Activated CD8-positive, alpha-beta memory T cell treated with anti-CD3 and anti-CD28 coated beads for 48 hours (primary cell): ENCODE measurements at places on chromosomes 6 and 20.

- no peak for DNase-seq
Observed at GRCh38 chr6:127365874-127366273, 22.5 kb upstream of the ECHDC1 start.

DNA sequence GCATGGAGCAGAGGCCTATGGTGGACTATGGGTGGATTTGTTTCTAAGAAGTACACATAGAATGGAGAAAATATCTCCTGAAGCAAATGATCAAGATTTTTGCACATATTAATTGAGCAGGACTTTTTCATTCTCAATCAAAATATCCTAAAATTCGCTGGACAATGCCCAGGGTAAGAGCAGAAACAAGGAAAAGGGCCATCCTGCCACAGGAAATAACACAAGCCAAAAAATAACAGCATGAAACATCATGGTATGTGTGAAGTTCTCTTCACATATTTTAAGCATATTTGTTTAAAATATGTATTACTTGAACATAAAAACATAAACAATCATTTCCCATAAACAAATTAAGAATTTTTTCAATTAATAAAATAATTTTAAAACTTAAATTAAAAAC lies 868.9 kb downstream of the EPHA7 start:
- no peak for DNase-seq

DNA sequence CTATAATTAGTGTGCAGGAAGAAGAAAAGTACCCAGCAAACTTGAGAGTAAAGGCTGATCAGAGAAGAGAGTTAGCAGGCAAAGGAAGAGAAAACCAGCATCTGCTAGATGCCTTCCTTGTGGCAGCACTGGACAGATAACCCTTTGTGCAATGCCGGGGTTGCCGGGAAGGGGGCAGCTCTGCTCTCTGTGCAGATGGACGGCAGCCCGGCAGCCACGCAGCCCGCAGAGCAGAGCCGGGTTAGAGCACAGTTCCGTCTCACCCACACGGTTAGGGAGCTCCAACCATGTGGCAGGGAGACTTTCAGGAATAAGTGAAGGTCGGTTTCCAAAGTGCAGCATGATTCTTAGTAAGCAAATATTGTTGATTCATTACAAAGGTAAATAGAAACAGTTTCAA lies 80.0 kb upstream of the RPS6KA2 start:
- DNase-seq = no peak

GRCh38 chr6:89144354-89144906 lies 1.4 kb upstream of the PM20D2 start:
- DNase-seq = no peak

DNA sequence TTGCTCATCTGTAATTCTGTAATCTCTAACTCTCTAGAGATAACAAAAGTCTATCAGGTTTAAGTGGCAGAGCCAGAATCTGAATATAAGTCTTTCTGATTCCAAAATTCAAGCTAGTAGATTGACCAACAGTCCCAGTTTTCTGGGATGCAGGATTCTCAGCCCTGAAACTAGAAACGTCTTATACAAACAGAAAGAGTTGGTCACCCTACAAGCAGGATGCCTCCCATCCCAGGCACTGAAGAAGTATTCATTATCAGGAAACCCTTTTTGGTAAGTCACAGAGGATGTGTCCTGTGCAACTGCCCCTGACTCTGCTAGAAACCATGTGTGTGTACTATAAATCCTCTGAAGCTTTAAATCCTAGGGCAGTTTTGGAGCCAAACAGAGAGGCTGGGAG lies 135.0 kb downstream of the CARMIL1 start:
- DNase-seq = no peak

DNA sequence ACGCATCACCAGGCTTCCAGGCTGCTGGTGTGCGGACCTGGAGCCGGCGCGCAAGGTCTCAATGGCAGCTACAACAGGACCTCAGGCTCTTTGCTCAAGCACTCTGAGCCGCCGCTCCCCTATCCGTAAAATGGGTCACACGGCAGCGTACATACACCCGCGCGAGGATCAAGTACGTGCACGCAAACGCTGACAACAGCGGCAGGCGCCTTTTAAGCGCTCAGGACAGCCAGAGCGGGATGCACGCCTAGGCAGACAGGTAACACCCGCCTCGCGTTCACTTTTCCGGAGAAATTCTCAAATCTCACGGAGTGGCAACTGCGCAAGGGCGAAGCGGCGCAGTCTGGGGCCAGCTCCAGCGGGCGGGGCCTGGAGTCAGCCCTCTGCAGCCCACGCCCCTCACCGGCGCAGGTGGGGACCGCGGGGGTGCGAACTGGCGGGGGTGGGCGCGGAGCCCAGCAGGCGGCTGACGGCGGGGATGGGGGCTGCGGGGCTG lies 535 bp downstream of the EXOC2 start:
- DNase-seq = peak; percentile 52

GRCh38 chr6:67736816-67737215 lies 898.3 kb upstream of the ADGRB3 start:
- no peak for DNase-seq

DNA sequence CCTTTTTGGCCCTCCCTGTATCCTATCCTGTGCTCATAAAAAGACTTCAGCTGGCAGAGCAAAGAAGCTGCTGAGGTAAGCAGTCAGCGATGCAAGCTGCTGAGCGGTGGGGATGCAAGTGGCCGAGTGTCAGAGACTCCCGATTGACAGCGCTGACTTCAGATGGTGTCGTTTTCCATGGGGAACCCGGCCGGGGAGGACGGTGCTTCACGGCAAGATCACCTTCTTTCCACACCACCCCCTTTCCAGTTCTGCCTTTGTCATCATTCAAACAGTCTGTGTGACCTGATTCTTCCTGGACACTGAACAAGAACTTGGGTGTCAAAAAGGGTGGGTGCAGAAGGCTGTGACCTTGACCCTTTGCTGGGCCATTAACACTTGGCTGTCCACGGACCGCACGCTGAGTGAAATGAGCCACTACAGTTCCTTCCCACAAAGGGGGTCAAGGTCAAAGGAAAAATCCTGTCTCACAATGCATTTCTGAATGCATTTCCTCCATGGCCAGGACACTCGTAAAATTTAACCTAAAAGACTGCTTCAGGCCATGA lies 52.9 kb upstream of the UNC93A start:
- DNase-seq = no peak

DNA sequence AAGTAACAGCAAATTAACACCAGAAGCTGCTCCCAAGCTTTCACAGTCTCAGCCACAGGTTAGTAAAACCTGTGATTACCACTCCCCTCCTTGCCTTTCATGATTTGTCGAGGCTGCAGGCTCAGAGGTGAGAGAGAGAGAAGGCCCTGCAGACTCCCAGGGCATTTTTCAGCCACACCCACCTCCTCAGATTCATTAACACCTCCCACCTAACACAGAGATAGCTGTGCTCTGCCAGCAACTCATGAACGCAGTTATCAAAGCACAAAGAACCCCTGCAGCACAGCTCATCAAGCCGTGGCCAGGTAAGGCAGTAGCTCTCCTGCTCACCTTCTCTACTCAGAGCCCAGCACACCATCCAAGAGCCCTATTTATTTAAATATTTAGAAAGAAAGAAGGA lies 27.1 kb downstream of the F13A1 start:
- no peak for DNase-seq

- no peak for DNase-seq
Observed at GRCh38 chr20:50494428-50494827, 15.8 kb upstream of the PTPN1 start.

- DNase-seq = no peak
Observed at GRCh38 chr6:118965843-118966370, 30.9 kb upstream of the MCM9 start.

- no peak for DNase-seq
Observed at GRCh38 chr6:129189266-129189665, 306.3 kb downstream of the LAMA2 start.

DNA sequence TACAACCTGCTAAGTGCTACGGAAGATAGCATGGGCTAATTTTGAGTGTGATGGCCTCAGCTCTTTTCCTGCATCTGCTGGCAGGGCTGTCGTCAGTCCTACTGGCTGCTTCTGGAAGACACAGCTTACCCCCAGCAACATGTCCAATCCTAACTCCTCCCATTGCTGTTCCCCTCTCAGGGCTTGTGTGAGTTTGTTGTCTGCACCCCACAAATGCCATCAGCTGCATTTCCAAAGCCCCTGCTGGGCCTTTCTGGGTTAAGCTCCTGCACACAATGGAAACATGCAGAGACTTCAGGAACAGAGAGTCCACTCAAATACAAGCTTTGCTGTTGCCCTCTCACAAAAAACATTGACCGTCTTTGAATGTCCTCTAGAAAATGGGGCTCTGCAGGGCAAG lies 84.7 kb downstream of the RNF182 start:
- no peak for DNase-seq

- no peak for DNase-seq
Observed at GRCh38 chr6:159170333-159170672, 1.1 kb downstream of the FNDC1 start.

DNA sequence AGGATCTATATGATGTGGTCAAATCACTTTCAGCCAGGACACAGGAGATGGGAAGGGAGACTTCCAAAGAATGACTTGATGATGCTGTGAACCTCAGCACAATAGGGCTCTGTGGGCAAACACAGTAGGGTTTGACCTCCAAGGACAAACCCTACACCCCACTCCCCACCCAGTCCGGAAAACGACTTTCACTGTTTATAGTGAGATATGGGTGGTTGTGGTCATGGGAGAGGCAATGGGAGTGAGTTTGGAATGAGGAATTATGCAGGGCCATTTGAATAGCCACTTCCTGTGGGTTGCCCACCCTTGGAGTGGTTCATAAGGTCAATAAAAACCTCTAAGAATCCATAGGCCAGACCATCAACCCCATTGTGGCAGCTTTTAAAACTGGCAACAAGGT lies 38.4 kb upstream of the PRND start:
- no peak for DNase-seq

DNA sequence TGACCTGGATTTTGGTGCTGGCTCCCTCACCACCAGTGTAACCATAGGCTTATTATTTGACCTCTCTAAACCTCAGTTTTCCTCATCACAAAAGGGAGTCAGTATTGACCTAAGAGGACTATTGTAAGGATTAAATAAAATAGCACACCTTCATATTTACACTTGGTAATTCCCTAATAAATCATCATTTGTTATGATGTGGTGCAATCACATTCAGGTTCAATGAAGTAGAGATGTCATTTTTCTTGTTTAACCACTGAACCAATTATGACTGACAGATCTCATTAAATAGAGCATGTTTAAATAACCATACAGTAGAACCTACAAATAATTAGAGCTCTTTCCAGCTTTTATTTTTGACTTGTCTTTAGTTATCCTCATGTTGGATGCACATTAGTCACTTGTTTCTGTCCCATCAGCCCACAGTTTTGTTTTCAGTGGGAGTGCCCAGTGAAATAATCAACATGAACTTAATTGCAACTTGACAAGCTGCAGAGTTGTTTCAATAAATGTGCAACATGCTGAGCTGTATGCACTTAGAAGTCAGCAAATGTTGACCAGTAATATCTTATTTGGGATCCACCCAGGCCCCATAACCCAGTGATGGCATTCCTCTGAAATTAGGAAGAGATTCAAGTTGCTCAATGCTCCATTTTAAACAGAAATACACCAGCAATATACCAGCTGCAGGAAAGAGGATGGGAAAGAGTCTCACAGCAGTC lies 451.7 kb upstream of the MARCKS start:
- no peak for DNase-seq

DNA sequence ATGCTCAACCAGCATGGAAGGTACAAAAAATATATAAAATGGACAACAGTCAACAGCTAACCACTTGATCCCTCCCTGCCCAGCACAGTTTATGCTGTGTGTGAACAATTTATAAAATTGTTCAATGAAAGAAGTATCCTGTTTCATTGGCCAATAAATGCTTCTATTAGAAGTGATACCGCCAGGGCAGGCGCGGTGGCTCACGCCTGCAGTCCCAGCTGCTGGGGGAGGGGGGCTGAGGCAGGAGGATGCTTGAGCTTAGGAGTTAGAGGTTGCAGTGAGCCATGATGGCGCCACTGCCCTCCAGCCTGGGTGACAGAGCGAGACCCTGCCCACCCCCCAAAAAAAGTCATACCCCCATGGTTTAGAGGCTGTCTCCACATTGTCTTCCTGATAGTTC lies 4.6 kb downstream of the AGPAT4 start:
- no peak for DNase-seq

DNA sequence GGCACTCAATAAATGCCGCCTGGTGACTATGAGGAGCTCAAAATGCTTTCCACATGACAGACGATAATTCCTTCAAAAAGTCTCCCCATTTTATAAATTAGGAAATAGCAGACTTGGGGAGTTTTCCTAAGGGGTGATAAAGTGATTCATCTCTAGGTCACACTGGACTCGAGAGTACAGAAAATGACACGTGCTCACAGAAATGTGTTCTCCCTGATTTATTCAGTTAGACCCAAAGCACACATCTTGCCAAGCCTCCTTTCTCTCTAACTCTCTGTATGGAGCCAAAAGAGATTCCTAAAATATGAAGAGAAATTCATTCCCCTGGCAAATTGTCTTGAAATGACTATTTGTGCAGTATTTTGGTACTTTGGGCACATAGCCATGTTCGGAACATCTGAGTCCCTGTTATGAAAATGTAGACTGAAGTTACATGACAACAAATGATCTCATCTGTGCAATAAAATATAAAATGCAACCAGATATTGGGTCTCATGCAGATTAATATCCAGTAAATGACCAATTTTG lies 381.1 kb downstream of the TFAP2B start:
- no peak for DNase-seq

GRCh38 chr6:96391776-96392360 lies 129.7 kb upstream of the UFL1 start:
- no peak for DNase-seq

GRCh38 chr20:4813076-4813862 lies 91.6 kb downstream of the PRND start:
- DNase-seq = no peak

GRCh38 chr6:56393615-56394612 lies 146.5 kb upstream of the COL21A1 start:
- DNase-seq = no peak

- DNase-seq = no peak
Observed at GRCh38 chr6:116254297-116255056, 602 bp upstream of the TSPYL4 start.

DNA sequence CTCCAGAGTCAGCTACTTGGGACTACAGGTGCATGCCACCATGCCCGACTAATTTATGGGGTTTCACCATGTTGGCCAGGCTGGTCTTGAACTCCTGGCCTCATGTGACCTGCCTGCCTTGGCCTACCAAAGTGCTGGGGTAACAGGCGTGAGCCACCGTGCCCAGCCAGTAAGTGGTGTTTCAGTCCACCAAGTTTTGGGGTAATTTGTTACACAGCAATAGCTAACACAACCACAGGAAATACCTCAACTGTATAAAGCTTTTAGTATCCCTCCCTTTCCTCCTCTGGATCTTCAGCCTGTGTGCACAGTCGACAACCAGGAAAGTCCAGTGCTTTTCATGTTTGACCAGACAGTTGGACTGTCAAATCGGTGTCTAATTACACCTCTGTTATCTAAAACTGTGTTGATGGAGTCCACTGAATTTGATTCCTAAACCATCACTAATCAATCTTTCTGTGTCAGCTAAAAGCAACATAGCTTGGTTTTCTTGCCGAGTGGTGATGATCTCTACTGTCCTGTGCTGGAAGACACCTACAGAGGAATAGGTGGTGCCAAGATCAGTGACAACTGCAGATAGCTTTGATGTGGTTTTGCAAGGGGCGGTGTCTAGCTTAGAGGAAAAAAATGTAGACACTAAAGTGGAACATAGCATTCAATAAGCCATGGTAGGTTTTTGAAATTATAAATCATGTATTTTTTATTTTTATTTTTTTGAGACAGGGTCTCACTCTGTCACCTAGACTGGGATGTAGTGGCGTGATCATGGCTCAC lies 22.2 kb upstream of the ZBTB2 start:
- DNase-seq = no peak
